ENCODE measurements at places on chromosomes 13 and 19.
A peak's percentile ranks its signal among the peaks of the same experiment; 100 is the strongest.

DNA sequence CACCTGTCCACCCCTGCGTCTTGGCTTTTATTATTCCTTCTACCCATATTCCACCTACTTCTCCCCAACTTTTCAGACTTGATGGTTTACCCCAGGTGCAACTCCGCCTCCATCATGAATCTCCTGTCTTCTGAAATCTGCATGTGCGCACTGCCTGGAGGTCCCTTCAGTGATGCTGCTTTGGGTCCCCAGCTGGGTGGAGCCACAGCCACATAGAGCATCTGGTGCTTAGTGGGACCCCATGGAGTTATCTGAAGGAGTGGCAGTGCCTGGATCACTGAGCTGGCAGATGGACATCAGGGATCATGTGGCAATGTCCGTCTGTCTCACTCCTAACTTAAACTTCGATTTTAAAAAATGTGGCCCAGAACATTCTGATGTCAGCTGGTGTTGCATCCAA, 13.5 kb downstream of the ZNF536 start:
- no peak for DNase-seq

DNA sequence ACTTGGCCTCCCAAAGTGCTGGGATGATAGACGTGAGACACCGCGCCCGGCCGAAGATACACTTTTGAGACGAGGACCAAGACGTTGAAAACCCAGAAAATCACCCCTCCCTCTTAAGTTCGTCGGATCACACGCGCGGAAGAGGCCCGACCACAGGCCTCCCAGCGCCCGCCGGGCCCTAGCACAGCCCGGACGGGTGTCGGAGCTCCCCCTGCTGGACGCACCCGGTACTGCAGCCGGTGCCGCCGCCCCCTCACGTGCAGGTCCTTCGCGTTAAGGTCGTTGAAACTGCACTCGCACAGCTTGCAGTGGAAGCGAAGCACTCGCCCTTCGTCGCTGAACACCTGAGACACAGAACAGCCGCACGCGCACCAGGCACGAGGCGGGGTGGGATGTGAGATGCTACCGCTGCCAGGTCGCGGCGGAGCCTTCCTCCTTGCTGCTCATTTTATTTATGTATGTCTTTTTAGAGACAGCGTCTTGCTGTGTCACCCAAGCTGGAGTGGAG, 35.7 kb upstream of the MATK start:
- no peak for DNase-seq

DNA sequence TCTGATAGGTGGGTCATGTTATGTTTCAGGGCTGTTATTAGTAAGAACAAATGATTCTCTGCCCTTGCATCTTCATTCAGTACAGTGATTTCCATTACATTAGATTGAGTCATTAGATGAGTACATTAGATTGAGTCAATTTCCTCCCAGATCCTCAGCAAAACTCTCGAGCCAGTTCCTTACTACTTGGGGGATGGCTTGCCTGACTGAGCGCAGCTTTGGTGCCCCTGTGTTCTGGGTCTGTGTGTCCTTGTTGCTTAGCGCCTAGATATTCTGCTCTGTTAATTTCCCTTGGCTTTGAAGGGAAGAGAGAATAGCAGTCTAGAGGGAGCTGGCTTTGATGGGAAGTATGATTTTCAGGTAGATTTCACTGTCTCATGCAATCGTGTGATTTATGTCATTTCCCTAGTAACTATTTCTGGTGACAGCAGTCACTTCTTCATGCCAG, 19.1 kb upstream of the SCEL start:
- DNase-seq: no peak

DNA sequence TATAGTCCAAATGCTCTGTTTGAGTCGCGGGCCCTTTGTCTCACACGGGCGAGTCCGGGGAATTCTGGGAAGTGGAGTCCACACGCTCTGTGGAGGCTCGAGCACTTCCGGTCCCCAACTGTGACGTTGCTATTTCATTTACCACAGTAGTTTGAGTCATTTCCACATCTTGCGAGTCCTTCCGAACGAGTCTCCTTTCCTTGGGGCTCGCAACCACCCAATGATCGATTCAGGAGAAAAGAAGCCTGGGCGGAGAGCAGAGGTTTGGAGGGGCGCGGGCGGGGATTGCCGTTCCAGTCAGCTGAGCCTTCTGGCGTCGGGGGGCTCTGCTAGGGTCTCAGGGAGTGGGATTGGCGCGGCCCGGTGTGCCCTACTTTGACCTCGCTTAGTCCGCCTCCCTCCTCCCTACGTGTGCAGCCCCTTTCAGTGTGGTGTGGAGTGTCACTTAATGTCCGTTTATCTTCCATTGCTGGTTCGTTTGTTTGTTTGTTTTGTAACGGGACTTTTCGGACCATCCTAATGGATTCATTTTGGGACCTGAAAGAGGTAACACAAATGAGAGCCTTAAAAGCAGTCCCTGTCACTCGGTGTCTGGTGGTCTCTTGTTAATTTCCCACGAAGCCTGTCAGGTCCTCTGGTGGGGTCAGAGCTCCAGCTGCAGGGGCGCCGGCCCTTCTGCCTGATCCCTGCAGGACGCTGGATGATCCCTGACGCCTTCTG, at the start of gene ZNF222:
Gene ZNF222, plus strand, starts transcription at position 163 of the 720 bp plus-strand sequence. Its CDS starts 58 bp downstream, at position 221.
- DNase-seq: peak; percentile 64

- no peak for DNase-seq
These were observed 7.2 kb upstream of the SAE1 start for GRCh38 chr19:47123406-47123805.

GRCh38 chr13:97116754-97117153, 105.4 kb upstream of the MBNL2 start:
- DNase-seq: no peak

DNA sequence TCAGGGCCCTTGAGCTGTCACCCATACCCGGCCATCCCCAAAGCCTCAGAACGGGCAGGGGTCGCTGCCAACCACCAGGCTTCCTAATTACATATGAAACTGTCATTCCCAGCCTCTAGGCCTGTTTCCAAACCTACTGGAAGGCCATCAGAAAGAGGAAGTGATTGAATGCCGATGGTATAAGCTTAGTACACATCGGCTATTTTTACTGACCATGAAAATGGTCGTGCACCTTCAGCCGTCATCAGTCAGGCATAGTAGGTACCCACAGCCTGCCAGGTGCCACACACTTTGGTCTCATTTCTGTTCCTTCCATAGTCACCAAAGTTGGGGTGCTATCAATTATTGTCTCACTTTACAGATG, 10.2 kb downstream of the KRI1 start:
- no peak for DNase-seq

GRCh38 chr19:47005873-47006272, 13.8 kb upstream of the NPAS1 start:
- no peak for DNase-seq

- DNase-seq: no peak
These were observed 12.9 kb downstream of the B3GNT3 start for GRCh38 chr19:17807731-17808316.

DNA sequence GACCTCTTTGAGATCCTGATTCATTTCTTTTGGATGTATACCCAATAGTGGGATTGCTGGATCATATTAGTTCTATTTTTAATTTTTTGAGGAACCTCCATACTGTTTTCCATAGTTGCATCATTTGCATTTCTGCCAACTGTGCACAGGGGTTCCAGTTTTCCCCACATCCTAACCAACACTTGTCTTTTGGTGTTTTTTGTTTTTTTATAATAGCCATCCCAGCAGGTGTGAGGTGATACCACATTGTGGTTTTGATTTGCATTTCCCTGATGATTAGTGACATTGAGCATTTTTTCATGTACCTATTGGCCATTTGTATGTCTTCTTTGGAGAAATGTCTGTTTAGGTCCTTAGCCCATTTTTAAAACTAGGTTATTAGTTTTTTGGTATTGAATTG, 18.8 kb upstream of the GPR183 start:
- no peak for DNase-seq

- DNase-seq: no peak
These were observed 62.6 kb downstream of the SLC10A2 start for GRCh38 chr13:103003631-103004030.

GRCh38 chr13:108924541-108924940, 295.1 kb downstream of the MYO16 start:
- DNase-seq: no peak

DNA sequence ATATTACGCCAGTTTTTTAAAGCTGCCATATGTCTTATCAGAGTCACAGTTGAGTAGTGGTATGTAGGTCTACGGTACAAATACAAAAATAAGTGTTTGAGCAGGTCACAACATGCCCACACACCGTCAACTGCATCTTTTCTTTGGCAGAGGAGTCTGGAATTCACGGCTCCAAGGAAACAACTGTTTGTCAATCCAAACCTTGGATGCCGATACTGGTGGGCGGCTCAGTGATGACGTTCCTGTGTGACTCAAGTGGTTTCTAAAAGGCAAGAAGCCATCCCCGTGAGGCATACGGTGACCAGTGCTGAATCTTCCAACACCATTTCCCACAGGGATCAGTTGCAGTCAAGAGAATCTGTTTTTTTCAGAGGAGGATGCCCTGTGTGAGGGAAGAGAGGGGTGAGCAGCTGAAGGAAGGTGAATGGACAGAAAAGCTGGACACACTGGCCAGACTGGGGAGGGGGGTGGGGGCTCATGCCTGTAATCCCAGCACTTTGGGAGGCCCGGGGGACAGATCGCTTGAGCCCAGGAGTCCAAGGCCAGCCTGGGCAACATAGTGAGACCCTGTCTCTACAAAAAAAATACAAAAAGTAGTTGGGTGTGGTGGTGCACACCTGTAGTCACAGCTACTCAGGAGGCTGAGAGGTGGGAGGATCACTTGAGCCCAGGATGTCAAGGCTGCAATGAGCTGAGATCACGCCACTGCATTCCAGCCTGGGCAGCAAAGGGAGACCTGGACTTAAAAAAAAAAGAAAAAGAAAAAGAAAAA, 22.8 kb upstream of the CEBPG start:
- peak; percentile 64 for DNase-seq

DNA sequence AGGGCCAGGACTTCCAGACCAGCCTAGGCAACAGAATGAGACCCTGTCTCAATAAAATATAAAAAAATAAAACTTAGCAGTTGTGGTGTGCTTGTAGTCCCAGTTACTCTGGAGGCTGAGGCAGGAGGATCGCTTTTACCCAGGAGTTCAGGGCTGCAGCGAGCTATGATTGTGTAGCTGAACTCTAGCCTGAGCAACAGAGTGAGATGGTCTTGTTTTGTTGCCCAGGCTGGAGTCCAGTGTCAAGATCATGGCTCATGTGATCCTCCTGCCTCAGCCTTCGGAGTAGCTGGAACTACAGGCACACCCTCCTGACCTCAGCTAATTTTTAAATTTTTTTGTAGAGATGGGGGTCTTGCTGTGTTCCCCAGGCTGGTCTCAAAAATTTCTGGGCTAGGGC, 4.3 kb upstream of the JUNB start:
- DNase-seq: no peak

DNA sequence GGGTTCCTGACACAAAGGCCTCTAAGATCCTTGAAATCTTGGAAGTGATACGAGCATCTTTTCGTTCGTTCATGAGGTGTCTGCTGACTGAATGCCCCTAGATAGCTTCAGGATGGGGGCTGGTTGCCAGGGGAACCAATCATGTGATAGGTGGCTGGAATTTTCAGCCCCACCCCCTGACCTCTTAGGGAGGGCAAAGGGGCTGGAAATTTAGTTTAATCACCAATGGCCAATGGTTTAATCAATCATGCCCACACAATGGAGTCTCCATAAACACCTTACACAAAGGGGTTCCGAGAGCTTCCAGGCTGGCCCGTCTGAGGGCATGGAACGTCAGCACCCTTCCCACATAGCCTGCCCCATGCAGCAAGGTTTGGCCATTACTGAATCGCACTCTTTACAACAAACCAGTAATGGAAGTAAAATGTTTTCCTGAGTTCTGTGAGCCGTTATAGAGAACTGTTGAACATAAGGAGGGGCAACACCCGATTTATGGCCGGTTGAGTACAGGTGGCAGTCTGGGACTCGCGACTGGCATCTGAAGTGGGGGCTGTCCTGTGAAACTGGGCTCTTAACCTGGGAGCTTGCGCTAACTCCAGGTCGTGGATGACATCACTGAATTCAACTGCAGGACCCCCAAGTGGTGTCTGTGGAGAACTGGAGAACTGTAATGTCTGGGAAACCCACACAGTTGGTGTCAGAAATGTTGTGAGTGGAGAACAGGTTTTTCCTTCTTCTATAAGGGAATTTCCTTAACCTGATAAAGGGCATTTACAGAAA, 25.6 kb downstream of the MLLT1 start:
- DNase-seq: no peak

- no peak for DNase-seq
These were observed 3.5 kb downstream of the USP12 start for GRCh38 chr13:27168086-27168485.

- DNase-seq: peak; percentile 49
These were observed 114.0 kb downstream of the UQCRFS1 start for GRCh38 chr19:29098863-29099481.

- DNase-seq: no peak
These were observed 62.4 kb downstream of the TEX29 start for GRCh38 chr13:111382877-111383276.

DNA sequence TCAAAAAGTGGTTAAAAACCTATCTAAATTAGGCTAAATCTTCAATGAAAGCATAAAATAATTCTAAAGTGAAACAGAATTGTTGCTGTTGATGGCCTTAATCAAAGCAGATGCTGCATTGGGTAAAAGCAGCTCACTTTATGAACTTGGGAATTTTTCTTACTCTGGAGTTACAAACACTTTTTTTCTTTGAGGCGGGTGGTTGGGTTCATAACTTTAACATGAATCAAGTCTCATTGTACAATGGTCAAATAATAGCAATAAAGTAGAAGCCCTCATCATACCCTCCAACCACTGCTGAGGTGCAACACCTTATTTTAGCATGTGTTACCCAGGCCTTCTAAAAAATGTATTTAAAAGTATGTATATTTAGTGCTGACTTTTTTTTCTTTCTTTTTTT, 29.1 kb downstream of the NUP58 start:
- DNase-seq: no peak

DNA sequence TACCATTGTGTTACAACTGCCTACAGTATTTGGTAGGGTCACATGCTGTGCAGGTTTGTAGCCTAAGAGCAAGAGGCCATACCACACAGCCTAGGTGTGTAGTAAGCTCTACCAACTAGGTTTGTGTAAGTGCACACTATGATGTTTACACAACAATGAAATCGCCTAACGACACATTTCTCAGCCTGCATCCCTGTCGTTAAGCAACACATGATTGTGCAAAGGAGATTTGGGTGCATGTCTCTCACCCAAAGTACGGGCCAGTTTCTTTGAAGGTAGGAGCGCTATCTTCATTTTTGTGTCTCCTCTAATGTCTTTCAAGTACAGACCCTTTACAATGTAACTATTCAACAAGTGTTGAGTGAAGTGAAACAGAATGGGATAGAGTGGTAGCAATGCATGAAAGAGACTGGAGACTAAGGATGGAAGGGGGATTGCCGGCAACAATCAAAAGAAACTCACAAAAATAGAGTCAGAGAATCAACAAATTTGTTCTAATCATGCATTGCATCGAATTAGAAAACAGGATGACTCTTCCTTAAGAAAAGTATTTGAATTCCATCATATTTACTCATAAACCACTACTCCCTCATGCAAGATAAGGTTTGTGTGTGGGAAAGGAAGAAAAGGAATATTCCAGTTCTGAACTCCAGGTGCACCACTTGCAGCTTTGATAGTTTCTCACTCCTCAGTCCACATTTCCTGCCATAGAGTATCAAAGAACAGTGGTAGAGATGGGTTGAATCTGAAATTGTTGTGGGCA, 60.2 kb upstream of the TNFRSF19 start:
- peak; percentile 45 for DNase-seq

GRCh38 chr19:58450856-58451357, 515 bp upstream of the ZNF324B start:
- no peak for DNase-seq
